Nucleus accumbens (tissue), 56 donors: ENCODE measurements at places on chromosomes 11 and 22.

GRCh38 chr22:48711669-48712068 is 1116.0 kb downstream of the BRD1 start:
- no peak for DNase-seq

DNA sequence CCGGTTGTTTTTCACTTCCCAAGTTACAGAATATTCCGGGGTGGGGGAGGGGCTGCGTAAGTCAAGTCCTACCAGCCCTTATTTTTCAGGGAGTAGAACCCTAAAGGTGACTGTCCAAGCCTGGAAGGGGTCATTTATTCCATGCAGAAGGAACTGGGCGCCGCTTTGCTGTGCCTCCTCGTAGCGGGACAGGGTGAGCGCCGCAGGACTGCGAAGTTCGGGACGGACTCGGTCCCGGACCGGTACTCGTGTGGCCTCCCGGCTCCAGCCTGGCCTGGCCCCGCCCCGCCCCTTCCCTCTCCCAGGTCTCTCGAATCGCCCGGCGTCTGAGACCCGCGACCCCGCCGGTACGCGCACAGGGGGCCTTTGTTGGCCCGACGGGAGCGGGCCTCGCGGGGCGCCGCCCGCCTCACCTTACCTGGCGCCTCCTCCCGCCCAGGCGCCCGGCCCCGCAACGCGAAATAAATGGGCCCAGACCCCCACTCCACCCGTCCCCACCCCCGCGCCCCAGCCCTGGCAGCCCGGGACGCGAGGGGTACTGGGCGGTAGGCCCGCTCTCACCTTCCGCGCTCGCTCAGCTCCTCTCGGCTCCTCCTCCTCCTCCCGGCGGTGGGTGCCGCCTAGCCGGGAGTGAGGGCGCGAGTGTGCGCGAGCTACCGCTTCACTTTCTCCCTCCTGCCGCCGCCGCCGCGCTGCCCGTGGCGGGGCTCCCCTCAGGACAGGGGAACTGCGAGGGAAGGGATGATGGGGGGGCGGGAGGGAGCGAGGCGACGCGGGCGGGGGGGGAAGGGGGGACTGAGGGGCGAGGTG is 698 bp downstream of the PAK1 start:
- DNase-seq: peak; percentile 61

DNA sequence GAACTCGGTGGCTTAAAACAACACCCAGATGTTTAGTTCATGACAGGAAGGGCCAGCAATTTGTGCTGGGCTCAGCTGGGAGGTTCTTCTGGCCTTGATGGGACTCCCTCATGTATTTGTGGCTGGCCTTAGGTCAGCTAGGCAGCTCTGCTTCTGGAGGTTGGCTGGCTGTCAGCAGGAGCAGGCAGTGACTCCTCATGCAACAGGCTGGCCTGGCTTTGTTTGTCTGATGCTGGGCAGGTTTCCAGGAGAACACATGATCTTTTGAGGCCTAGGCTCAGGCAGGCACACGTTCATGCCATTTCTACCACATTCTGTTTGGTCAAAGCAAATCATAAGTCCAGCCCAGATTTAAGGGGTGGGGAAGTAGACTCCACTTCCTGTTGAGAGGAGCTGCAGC is 571.2 kb downstream of the TBC1D22A start:
- DNase-seq: no peak

GRCh38 chr11:46991391-46991790 is 54.8 kb downstream of the CSTPP1 start:
- no peak for DNase-seq

DNA sequence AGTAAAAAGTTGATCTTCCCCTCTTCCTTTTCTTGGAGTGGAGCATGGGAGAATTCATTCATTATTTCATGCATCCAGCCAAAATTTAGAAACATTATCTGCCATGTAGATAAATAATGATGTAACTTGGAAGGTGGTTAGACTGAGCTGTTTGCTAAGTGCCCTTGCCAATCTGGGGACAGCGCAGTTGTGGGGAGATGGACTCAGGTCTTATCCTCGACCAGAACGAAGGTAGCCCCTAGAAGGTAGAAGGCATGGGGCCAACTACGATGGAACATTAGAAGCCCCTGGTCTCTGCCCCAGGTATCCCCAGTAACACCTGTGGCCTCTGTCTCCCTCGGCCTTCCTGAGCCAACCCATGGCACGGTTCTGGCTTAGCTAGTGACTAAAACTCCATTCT is 53.0 kb upstream of the TIMP3 start:
- DNase-seq: no peak

DNA sequence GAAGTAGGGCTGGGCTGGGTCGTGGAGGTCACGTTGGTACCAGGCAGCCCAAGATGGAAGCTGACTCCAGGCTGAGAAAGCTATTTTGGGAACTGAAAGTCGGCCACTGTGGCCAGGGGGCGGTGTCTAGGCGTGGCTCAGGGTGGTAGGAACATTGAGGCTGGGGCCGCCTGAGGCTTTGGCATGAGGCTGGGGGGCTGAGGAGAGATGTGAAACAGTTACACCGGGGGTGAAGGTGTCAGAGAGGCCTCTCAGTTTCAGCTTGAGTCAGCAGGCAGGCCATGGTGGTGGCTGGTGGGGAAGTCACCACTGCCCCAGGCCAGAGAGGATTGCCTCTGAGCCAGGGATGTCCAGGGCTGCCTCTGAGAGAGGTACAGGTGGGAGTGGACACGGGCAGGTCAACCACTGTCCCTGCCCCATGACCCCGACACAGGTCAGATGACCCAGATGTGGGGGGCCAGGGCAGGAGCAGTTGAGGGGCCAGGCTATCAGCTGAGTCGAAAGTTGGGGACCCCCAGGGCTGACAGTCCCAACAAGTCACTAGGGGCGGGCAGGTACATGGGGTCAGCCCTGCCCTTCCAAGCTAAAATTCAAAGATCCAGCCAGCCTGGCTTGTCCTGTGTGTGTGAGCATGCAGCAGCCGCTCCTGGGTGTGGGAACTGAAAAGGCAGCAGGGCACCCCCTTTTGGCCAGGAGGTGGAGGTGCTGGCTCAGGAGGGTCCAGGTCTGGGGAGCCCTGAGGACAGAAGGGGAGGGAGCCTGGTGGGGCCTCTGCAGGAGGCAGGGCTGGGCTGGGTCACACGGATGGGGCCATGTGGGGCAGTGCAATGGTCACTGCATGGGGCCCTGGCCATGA is 7.2 kb downstream of the KCNK7 start:
- DNase-seq: no peak

GRCh38 chr11:16963316-16963876 is 50.8 kb downstream of the PLEKHA7 start:
- no peak for DNase-seq

GRCh38 chr11:19199048-19199447 is 2.7 kb downstream of the CSRP3 start:
- no peak for DNase-seq

DNA sequence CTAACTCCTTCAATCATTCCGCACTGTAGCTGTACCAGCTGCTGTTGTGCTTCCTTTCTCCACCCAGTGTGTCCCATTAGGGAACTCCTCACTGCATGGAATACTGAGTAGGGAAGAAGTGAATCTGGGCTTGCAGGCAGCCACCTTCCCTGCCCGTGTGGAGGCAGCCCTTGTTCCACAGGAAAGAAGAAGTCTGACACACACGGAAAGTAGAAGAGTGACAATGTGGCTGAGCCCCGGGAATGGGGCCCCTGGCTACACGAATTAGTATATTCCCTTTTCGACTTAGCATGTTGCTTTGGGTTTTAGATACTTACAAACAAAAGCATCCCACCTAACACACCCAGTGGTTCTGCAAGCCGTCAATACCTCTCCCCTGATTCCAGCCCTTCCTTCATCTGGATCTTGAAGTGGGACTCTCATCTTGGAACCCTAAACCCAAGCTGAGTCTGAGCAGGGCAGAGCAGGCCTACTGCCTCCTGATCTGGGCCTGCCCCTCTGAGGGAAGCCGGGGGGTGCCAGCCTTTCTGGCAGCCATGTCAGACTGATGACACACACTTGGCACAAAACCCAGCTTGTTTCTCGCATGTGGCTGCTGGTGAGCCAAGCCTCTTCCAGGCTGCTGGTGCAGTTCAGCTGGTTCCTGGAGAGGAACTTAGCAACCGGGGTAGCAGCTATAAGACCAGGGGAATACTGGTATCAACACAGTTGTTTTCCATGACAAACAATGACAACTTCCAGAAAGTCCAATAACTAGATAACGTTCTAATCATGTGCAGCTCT is 71.6 kb downstream of the C11orf58 start:
- peak; percentile 58 for DNase-seq

DNA sequence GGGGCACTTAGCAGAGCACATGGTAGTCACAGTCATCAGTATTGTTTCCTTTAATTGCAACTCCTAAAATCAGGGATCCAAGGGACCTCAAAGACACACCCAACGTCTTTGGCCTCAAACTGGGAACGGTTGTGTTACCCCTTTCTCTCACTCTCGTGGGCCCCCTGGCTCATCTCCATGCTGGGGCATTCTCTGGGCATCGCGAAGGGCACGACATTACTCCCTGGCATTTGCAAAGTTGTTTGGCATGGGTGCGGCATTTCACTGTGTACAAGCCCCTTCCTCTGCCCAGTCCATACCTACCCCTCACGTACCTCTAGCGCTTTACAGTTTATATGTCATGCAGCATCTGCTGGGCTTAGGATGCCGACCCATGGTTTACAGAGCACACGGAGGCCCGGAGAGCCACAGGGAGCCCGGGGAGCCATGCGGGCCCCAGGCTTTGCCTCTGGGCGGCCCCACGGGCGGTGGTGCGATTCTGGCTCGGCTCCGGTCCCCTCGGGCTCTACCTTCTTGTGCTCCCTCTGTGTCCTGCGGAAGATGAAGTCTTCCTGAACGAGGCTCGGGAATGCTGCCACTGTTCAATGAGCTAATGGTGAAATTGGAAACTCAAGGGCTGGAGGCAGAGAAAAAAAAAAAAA is 21.9 kb upstream of the CACNG2 start:
- DNase-seq: no peak

DNA sequence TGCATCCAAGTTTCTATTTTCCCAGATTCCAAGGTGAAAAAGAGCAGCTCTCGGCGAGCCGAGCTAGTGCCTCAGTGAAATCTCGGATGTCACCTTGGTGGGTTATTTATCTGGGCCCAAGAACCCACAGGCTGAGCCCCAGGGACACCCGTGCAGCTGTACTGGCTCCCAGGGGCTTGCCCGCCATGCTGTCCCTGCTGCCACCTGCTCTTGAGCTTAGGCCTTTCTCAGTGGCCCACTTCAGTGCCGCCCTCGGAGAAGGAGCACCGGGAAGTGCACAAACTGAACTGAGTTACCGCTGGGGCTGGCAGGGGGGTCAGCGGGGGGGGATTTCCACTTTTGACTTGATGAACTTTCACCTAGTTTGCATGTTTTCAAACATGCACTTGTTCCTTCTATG is 27.9 kb downstream of the CPT1A start:
- no peak for DNase-seq

GRCh38 chr11:119644502-119644901 is 84.5 kb downstream of the NECTIN1 start:
- DNase-seq: no peak

- no peak for DNase-seq
Observed at GRCh38 chr11:32451808-32452207, 16.5 kb upstream of the WT1 start.

- no peak for DNase-seq
Observed at GRCh38 chr22:46902436-46902835, 140.0 kb downstream of the TBC1D22A start.

- no peak for DNase-seq
Observed at GRCh38 chr22:43528601-43529360, 117.0 kb downstream of the MPPED1 start.

DNA sequence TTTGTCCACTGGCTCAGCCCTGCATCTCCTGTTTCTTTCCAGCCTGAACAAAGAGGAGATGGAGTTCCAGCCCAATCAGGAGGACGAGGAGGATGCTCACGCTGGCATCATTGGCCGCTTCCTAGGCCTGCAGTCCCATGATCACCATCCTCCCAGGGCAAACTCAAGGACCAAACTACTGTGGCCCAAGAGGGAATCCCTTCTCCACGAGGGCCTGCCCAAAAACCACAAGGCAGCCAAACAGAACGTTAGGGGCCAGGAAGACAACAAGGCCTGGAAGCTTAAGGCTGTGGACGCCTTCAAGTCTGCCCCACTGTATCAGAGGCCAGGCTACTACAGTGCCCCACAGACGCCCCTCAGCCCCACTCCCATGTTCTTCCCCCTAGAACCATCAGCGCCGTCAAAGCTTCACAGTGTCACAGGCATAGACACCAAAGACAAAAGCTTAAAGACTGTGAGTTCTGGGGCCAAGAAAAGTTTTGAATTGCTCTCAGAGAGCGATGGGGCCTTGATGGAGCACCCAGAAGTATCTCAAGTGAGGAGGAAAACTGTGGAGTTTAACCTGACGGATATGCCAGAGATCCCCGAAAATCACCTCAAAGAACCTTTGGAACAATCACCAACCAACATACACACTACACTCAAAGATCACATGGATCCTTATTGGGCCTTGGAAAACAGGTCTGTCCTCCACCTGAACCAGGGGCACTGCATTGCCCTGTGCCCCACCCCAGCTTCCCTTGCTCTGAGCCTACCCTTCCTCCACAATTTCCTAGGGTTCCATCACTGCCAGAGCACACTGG is 5.0 kb downstream of the FTH1 start:
- DNase-seq: no peak

GRCh38 chr22:37160027-37160426 is 10.3 kb upstream of the IL2RB start:
- no peak for DNase-seq

DNA sequence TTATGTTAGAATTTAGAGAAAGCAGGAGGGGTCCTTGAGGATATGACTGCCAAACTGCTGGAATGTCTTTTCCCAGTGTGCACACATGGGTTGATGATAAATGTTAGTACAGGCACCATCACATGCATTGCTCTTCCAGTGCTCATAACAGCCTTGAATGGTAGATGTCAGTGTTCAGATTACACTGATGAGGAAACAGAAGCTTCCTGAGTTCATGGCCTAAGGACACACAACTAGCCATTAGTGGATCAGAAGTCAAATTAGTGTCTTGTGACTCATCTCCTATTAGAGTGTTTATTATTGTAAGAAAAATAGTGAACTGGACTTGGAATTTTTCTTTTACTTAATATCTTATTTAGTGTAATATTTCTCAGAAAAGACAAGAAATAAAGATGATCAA is 241.5 kb downstream of the DDX10 start:
- DNase-seq: no peak

GRCh38 chr11:221998-222789 is 13.9 kb downstream of the SIRT3 start:
- DNase-seq: no peak
